ENCODE measurements at places on chromosomes 7 and 10.

- DNase-seq, result no peak
Observed at GRCh38 chr10:4384245-4384644, 441.8 kb upstream of the AKR1E2 start.

DNA sequence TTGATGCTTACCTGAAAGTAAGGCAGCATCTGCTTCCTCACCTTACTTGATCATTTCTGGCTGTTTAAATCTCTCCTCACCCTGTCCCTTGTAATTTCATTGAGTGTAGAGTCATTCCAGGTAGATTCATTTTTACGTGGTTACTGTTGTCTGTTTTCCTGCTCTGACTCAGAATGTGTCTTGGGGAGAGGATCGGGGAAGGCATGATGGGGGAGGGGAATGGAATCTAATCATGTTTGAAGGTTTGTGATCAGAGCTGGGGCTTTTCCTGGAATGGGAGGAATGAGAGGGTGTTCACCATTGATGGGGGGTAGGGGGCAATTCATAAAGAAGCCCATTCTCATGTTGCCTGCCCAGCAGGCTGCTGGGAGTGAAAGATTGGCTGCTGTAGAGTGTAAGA, 18.7 kb downstream of the SEC24C start:
- DNase-seq, result no peak

DNA sequence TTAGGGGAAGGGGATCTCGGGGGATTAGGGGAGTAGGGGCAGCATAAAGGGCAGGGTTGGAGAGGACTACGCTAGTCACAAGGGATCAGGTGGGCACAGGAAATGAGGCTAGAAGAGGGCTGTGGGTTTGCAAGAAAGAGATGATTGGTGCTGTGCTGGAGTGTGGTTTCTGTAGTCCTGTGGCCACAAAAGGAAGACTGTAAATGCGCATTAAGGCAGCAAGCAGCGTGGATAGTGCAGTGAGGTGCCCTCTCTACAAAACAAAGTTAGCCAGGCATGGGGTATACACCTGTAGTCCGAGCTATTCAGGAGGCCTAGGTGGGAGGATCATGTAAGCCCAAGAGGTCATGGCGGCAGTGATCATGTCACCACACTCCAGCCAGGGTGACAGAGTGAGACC, 212.1 kb downstream of the MLLT10 start:
- DNase-seq, result no peak

DNA sequence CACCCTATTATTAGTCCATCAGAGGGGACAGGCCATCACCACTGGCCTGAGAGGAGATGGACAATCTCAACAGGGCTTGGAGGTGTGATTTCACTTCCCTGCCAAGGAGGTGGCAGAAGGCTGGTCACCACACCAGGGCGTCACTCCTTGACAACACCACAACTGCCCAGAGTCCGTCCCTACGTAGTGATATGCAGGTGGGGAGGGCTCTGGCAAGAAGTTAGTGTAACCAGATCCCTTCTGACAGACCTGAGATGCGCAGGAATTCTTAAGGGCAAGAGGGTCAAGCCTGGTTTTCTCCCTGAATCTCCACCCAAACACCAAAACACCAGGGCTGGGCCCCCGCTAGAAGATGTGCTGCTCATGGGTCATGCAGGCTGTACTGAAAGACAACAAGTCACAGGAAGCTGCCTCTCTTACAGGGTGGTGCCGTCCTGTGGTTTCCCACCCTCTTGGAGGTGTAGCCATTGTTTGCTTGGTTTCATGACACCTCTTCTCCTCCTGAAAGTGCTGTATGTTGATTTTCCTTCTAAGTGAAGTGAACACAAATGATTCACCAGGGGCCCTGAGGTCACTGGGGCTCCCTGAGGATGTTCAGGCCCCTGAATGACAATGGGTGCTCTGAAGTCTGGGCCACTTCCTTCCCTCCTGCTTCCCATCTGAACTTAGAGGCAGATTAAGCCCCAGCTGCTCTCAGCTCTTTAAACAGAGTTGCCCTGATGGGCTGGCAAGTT, 27.1 kb downstream of the ATXN7L1 start:
- DNase-seq, result no peak

DNA sequence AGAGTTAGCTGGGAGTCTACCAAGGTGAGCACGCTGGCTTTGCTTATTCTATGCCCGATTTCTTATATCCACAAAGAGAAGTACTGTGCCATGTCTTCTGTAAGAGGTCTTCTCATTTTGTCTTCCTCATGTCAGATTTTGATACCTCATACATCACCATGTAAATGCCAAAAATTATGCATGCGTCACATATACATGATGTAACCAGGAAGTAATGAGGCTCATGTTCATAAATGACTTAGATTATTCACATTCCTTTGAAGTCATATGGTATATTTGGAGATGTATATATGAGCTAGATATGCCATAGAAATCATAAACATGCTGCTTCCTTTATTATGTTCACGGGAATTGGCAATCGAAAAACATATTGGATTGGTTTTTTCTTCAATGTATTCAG, 97.7 kb upstream of the CELF2 start:
- no peak for DNase-seq

- no peak for DNase-seq
Observed at GRCh38 chr10:7635408-7636125, 31.2 kb downstream of the ITIH5 start.

DNA sequence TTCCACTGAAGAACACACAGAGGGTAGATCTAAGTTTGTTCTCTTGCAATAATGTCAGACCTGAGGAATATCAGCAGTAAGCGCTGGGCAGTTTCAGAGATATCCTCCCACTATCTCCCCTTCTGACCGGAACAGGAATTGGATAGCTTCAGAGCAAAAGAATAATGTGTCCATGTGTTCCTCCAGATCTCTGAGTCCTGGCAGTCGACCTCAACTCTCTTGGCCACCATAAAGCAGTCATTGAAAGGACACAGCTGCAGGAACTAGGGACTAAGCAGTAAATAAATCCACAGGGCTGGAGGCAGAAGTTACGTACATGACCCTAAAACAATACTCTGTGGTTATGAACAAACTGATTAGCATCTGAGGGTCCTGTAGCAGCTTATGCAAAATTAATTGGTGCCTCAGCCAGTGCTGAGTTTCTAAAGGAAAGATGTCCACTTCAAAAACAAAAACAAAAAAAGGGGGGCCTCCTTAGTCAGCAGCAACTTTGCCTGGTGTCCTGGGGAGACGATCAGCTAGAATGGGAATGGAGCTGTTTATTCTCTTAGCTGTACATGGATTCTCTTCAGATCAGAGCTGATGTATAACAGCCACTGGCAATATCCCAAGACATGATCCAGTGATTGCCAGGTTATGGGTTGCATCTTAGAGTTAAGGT, 6.4 kb upstream of the PRTFDC1 start:
- peak; percentile 59 for DNase-seq

DNA sequence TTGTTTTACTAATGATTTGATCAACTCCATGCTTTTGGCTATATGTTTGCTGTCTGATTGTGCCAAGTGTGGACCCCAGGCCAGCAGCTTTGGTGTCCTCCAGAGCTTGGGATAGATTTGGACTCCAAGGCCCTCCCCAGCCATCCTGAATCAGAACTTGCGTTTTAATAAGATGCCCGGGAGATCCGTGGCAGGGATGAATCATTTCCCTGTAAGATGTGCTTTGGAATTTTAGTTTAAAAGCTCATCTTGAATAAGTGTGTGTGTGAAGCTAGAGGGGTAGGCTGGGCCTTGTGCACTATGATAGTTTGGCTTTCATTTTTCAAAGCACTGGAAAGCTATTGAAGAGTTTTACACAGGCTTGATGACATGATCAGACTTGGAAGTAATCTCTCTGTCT, 66.2 kb upstream of the SDK1 start:
- no peak for DNase-seq

DNA sequence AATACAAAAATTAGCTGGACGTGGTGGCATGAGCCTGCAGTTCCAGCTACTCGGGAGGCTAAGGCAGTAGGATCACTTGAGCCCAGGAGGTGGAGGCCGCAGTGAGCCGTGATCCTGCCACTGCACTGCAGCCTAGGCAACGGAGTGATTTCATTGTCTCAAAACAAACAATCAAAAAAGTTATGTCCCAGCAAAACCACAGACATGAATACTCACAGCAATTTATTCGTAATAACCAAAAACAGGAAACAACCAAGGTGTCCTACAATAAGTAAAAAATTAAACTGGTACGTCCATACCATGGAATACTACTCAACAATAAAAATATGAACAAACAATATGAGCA, 11.6 kb upstream of the CYTH3 start:
- no peak for DNase-seq

DNA sequence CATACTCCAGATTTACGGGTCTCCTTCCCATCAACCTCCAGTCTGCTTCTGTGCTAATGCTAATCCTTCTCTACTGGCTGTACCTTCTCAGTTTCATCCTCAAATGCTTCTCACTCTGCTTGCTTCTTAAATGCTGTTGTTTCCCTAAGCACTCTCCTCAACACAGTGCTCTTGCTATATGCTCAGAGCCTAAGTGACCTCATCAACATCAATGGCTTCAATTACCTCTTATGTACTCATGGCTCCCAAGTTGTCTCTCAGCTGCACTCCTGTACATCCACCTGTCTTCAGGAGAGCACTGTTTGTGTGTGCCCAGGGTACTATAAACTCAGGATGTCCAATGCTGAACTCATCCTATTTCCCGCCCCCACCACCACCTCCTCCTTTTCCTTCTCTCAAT, 22.5 kb downstream of the ELAPOR2 start:
- DNase-seq, result no peak

GRCh38 chr7:74174606-74175082, 488 bp downstream of the EIF4H start:
- no peak for DNase-seq

- no peak for DNase-seq
Observed at GRCh38 chr7:25493805-25494366, 265.6 kb upstream of the NPVF start.

DNA sequence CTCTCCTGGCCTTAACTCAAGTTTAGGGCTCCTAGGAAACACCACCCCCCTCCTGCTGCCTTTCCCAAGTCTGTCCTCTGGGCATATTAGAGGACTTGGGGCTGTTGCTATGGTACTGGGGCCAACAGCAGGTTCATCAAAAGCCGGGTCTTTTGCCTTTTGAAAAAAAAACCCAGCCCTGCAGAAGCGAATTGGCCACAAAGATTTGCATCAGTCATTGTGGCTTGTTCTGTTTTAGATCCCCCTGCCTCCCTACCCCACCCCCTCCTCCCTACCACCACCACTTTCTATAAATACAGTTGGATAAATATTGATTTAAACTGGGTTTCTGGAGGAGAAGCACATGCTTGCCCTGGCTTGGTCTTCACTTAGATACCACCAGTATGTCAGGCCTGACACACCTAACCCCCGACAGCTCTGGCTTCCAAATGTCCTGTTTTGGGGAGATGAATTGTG, 7.0 kb downstream of the MXI1 start:
- peak; percentile 57 for DNase-seq

DNA sequence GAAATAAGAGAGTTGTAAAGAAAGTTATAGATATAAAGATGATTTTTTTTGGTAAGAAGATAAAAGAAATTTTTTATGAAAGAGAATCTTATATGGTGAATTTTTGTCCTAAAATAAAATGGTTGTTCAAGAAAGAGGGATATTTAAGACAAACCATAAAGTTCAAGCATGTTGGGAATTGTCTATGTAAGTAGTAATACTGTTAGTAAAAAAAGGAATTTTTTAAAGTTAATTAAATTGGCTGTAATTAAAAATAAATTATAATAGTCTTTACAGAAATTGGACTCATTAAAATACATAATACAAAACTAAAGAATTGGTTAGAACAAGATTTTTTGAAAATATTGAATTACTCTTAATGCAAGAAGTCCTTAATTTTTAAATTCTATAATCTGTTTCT, 10.1 kb upstream of the DYNC2I1 start:
- no peak for DNase-seq

DNA sequence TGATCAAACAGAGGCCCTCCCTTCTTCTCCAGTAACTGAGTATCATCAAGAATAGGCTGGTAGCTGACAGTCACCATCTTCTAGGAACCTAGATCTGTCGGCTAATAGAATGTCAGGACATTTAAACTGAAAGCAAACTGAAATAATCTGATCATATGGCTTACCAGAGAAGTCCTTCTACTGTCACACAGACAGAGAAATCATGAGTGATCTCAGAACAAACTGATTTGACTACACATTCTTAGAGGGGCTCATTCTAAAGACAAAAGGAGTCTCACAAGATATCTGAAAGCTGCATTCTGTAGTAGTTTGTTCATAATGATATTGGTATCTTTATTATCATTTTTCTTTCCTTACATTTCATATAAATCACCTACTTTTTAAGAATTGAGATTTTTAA, 130.9 kb upstream of the ADCY1 start:
- no peak for DNase-seq

- DNase-seq, result no peak
Observed at GRCh38 chr7:20744954-20745446, 41.7 kb downstream of the SP8 start.

- DNase-seq, result no peak
Observed at GRCh38 chr7:140084972-140085371, 22.2 kb upstream of the PARP12 start.

GRCh38 chr7:66359656-66360211, 154.6 kb downstream of the TPST1 start:
- peak; percentile 40 for DNase-seq

DNA sequence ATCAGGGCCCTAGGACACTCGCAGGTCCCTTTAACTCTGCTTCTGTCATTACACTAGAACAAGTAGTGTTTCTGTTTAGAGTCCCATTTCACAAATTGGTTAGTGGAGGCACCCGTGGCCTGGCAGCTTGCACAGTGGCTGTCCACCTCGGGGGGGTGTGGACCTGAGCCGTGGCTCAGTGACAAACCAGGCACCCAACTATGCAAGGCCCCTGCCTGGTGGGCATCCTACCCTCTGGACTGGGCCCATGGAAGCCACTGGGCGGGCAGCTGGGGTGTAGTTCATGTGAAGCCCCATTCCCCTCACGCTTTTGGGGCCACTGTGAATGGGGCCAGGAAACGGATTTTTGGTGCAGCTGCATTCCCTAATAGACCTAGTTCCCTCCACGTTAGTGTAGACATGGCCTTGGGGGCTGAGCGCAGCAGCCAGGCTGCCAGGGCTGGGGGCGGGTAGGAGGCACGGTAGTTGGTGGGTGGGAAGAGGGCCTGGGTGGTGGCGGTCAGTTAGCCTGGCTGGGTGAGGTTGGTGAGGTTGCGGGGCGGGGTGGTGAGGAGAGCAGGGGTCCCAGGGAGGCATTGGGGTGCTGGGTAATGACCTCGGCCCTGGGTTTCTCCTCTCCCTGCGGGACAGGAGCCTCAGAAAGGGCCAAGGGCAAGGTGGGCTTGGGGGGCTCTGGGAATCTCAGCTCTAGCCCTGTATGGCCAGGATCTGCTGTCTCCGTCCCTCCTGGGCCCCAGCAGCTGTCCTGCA, 18.7 kb downstream of the ZNF316 start:
- no peak for DNase-seq

GRCh38 chr7:75840029-75840428, 26.4 kb upstream of the CCL24 start:
- no peak for DNase-seq

DNA sequence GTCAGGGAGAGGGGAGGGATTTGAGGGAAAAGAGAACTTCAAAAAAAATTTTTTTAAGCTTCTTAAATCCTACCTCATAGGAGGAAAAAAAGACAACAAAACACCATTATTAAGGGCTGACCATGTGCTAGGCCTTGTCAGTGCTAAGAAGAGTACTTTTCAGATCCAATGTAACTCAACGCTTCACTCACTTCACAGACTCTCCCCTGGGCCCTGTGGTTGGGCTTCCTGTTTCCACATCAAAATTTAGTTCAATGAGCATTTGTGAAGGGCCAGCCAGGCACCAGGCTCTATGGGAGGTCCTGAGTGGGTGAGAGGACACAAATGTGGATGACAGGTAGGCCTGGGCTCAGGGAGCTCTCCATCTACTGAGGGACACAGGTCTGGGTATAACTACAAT, 249.8 kb downstream of the PTEN start:
- no peak for DNase-seq

GRCh38 chr10:90741926-90742565, 115.8 kb downstream of the HTR7 start:
- DNase-seq, result no peak
